ENCODE measurements at places on chromosomes 3 and 15. TPM values are rescaled to one million over a fixed set of nuclear protein-coding genes. Genes with fewer than 3 reads are reported as not detected.

GOLGA8S gene
- total RNA-seq, result 0.35 TPM

DNA sequence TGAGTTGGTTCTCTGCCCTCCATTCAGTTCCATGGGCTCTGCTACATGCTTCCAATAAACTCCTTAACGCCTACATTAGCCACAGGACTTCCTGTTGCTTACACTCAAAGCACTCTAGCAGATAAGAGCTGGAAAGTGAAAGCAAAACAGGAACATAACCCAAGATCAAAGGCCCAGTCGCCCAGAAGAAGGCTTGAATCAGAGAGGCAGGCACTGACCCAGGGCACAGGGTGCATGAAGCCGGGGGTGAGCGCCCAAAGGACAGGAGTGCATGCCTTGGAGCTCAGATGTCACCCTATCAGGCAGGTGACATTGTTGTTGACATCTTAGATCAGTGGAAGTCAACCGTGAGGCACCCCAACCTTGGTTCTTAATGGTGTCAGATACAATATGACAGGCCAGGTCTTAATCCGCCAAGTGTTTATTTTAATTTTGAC, 235.1 kb downstream of the UACA start:
- DNase-seq, result no peak

DNA sequence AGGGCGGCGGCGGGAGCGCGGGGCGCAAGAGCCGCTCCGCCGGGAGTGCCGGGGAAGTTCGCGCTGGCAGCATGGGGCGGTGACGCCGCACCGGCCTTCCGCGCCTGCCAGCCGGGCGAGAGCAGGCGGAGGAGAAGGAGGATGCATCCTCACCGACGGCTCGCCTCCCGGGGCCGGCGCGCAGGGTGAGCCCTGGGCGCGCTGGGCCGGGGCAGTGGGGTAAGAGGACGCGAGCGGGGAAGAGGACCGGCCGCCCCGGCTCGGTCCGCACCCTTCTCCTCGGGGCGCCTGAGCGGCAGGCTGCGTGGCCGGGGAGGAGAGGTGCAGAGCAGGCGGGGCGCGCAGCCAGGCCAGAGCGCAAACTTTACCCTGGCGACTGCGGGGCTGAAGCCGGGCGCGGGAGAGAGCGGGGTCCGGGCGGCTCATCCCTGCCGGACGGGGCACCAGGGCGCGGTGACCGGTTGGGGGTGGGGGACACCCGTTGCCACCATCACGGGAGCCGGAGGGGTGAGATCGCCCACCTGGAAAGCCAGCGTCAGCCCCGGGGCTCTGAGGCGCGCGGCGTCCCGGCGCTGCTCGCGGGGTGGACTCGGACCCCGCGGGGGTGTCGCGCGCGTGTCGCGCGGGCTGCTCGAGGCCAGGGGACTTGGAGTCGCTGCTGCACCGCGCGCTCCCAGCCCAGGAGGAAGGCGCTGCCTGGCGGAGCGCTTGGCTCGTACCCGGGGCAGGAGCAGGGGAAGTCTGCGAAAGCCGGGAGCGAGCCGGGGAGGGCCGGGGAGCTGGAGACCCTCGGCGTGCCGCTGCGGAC, 542 bp downstream of the GABRA5 start:
- no peak for DNase-seq

GRCh38 chr3:190117981-190118380, 2.7 kb downstream of the P3H2 start:
- DNase-seq, result no peak

GRCh38 chr3:59300733-59301132, 250.9 kb upstream of the CFAP20DC start:
- no peak for DNase-seq
